ENCODE measurements at places on chromosomes 2 and 18. TPM values are rescaled to one million over a fixed set of nuclear protein-coding genes. Genes with fewer than 3 reads are reported as not detected.

- DNase-seq = no peak
Measured at GRCh38 chr2:128420131-128420530, 101.5 kb upstream of the HS6ST1 start.

CNTNAP5 gene
- not detected for polyA plus RNA-seq

DNA sequence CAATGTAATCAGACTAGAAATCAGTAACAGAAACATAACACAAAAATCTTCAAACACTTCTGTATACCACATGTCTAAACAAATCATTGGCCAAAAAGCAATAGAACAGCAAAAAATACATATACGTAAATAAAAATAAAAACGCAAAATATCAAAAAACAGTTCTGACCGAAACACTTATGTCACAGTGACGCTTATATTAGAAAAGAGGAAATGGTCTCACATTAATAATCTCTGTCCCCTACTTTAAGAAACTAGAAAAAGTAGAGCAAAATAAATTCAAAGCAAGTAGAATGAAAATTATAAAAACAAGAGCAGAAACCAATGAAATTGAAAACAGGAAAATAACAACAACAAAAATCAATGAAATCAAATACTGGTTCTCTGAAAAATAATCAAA lies 41.9 kb downstream of the TMEM131 start:
- no peak for DNase-seq

DNA sequence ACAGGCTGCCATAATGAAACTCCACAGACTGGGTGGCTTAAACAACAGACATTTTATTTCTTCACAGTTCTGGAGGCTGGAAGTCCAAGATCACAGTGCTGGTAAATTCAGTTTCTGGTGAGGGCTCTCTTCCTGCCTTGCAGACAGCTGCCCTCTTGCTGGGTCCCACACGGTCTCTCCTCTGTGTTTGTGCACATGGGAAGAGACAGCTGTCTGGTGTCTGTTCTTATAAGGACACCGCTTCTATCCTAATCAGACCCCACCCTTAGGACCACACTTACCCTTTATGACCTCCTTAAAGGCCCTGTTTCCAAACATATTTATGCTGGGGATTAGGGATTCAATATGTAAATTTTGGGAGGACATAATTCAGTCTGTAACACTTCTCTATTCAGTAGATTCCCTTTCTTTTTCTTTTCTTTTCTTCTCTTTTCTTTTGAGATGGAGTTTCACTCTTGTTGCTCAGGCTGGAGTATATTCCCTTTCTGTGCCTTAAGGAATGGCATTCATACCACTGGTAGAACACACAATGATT lies 18.9 kb downstream of the CTIF start:
- DNase-seq = no peak

FTCDNL1 gene
- polyA plus RNA-seq = 1.1 TPM

MPHOSPH10 gene
- polyA plus RNA-seq = 16.1 TPM

GRCh38 chr2:44947028-44947375 lies 5.5 kb downstream of the SIX3 start:
- DNase-seq = no peak

PLEKHB2 gene
- 75.5 TPM for polyA plus RNA-seq
